A172 (cell line): ENCODE measurements at places on chromosomes 7 and 10. TPM values are rescaled to one million over a fixed set of nuclear protein-coding genes. Genes with fewer than 3 reads are reported as not detected.

GRCh38 chr7:84058311-84059076 lies 136.1 kb downstream of the SEMA3A start:
- peak; percentile 29 for DNase-seq

DNA sequence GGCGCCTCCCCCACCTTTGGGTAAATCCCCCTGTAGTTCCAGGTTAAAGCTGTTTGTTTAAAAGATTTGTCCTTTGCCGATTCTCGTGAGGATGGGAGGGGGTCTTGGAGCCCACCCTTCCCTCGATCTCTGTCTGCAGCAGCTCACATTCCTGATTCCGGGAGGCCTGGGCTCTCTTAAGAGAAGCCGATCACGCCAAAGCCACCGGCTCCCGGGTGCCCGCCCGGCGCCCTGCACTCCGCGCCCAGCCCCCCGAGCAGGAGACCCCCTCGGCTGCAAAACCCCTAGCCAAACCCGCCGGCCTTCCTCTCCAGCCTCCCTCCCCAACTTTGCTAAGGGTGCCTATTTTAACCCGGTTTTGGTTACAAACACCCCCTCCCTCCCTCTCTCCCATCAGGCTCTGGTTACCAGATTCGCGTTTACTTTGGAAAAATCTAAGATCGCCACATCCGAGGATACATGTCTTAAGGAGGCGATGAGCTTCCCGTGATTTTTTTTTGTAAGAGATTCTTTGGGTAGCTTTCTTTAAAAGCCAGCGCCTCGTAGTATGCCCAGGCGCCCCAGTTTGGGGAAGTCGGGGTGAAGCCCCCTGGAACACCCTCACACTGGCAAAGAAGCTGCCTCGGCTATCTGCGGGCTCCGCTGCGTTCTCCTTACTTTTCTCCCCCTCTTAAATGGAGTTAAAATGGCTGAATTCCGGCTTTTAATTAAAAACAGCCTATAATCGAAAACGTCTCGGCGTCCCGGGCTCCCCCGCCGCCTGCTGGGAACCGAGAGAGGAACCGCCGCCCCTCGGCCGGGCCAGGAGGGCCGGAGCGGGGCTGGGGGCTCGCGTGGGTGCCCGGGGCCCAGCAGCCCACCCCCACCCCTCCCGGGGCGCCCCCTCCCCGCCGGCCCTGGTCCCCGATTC lies 983 bp downstream of the TNRC18 start:
- DNase-seq, result no peak

DNA sequence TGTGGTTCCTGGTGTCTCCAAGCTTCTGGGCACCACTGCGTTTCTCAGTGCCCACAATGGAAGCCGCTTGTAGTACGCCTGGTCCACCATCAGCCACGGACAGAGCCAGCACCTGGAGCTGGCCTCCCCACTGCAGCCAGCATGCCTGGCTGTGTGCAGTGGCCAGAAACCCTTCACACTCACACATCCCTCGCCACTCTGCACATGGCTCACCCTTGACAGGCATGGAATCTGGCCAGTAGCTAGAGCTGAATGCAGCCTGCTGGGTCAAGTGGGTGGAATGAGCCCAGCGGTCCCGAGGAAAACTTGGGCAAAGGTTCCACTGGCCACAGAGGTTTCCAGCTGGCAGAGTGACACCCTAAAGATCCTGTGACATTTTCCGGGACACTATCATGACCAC lies 146.0 kb upstream of the ADO start:
- no peak for DNase-seq

GRCh38 chr7:134255814-134256213 lies 60.9 kb downstream of the SLC35B4 start:
- DNase-seq, result no peak

GRCh38 chr7:126436213-126436868 lies 816.4 kb downstream of the GRM8 start:
- DNase-seq, result no peak

DNA sequence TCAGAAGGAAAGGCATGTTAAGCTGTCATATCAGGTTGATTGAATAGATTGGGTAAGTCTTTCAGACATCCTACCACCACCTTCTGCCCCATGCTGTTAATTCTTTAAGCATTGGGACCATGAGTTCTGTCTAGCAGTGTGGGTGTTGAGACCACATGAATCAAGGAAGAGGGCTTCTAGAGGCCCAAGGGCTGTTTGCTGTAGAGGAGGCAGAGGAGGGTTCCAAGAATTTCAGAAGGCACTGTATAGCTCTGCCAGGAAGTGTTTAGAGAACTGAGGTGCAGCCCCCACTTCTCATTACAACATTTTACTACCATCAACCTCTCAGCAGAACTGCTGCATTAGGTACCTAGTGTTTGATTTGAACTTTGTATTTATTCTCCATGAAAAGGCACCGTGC lies 720.2 kb downstream of the AUTS2 start:
- no peak for DNase-seq

DNA sequence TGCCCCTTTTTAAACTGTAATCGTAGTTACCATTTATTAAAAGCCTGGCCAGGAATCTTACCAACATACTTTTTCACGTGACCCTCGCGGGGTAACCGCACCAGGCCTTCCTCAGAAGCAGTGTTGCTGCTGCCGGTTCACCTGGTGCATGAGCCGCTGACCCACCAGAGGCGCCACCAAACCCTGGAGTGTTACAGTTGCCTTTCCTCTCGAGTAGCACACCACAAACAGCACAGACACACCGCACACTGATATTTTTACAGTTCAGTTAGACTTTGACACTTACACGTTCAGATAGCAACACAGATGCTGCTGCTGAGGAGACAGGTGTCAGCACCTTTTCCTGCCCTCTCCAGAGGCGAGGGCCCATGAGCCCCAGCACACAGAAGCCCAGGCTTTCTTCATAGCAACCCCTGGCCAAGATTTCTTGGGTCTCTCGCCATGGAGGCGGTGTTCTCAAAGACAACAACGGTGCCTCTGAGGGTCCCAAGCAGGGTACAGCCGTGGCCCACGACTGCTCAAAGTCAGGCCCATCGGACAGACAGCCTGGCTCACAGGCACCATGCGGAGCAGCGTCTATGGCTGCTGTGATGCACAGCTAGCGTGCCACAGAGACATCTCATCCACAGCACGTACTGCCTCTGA lies 123.1 kb downstream of the DIP2C start:
- no peak for DNase-seq

DNA sequence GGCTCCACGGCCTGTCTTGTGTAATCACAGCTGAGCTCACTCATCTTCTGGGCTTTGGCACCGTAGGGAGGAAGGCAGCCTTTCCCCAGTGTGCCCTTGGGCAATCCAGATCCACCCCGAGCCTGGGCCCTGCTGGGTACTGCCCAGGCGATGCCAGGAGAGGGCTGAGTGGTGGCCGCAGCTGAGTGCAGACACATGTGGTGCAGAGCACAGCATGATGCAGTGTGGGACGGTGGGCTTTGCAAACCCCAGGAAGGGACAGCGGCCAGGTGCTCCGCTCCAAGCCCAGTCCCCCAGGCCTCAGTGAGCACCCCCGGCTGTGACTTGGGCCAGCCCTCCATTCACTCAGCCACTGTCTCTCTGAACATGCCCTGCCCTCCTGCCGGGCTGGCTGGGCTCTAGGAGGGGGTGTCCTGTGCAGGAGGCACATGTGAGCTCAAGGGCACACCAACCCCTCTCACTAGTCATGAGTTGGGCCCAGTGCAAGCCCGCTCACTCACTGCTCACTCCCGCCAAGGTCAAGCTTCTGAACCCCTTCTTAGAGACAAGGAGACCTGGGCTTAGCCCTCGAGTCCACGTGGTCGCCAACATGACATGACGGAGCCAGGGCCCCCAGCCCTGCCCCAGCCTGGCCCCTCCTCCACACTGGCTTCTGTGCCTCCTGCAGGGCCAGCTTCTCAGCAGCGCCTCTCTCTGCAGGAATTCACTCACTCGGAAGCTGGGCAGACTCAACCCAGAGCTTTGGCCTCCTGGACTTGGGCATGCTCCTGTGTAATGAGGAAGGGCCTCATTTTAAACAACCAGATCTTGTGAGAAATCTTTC lies 77.5 kb upstream of the INSIG1 start:
- no peak for DNase-seq

- DNase-seq, result no peak
Measured at GRCh38 chr7:43808410-43808809, 49.9 kb downstream of the BLVRA start.

The ZNF239 gene
- 3.5 and 5.4 TPM in 2 replicates for total RNA-seq

The IKZF1 gene
- not detected in 2 replicates for total RNA-seq

The TCERG1L gene
- not detected in 2 replicates for total RNA-seq

The HNRNPH3 gene
- total RNA-seq, result 30.4 and 31.8 TPM in 2 replicates
